Hematopoietic multipotent progenitor cell treated with erythropoietin and hydrocortisone succinate and interleukin-3 and kit ligand, for 8 days (in vitro differentiated cells): ENCODE measurements at places on chromosomes 5 and 9.

- DNase-seq, result no peak
Measured at GRCh38 chr5:64861281-64861680, 92.6 kb downstream of the CWC27 start.

DNA sequence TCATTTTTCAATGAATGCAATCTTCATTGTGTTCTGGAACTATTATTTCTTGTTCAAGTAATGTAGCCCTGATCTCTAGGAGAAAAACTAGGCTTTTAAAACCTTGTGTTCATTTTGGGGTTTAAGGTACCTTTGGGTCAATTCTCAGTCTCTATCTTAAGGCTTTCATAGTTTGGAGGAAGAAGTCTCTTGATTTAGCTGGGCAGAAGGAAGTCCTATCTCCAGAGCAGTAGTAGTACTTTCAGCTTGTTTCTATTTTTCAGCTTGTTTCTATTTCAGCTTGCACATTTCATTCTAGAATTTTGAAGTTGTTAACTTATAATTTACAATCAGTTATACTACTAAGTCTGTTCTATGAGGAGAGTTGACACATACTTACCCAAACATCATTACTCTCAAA is 15.2 kb downstream of the CSNK1G3 start:
- DNase-seq, result no peak

DNA sequence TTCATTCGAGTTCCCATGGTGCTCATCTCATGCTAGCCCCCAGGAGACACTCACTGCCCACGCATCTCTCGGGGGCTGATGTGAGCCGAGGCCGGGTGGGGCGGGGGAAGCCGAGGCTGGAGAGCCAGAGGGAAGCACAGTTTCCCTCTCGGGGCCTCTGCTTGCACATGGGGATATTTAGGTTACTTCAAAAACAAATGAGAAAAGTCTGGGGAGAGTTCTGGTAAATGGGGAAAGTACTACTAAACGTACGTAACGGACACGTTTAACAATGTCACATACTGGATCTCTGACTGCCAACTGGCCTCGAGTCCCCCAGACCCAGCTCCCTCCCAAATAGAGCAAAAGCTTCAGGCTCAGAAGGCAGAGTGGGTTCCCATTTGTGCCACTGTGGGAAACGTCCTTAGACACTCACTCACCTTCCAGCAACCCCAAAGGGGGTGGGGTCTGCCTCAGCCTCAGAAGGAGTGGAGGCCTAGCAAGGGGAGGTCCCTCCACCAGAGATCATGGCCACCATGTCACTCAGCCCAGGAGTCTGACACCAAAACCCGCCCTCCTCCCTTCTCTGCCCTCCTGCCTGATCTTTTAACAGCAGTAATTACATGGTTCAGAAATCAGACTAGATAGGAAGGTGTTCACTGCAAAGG is 33.8 kb upstream of the NTNG2 start:
- DNase-seq, result no peak

- no peak for DNase-seq
Measured at GRCh38 chr9:76115982-76116646, 225.6 kb downstream of the PCSK5 start.

GRCh38 chr9:94887721-94888120 is 161.2 kb downstream of the AOPEP start:
- no peak for DNase-seq
